ENCODE measurements at places on chromosomes 6 and 20.

- peak; percentile 18 for DNase-seq
These were observed 1.5 kb downstream of the NOL4L start for GRCh38 chr20:32583581-32584070.

- no peak for DNase-seq
These were observed 147.8 kb downstream of the PHACTR3 start for GRCh38 chr20:59752101-59752586.

- peak; percentile 27 for DNase-seq
These were observed 121.7 kb downstream of the BCAS1 start for GRCh38 chr20:53948383-53949318.

DNA sequence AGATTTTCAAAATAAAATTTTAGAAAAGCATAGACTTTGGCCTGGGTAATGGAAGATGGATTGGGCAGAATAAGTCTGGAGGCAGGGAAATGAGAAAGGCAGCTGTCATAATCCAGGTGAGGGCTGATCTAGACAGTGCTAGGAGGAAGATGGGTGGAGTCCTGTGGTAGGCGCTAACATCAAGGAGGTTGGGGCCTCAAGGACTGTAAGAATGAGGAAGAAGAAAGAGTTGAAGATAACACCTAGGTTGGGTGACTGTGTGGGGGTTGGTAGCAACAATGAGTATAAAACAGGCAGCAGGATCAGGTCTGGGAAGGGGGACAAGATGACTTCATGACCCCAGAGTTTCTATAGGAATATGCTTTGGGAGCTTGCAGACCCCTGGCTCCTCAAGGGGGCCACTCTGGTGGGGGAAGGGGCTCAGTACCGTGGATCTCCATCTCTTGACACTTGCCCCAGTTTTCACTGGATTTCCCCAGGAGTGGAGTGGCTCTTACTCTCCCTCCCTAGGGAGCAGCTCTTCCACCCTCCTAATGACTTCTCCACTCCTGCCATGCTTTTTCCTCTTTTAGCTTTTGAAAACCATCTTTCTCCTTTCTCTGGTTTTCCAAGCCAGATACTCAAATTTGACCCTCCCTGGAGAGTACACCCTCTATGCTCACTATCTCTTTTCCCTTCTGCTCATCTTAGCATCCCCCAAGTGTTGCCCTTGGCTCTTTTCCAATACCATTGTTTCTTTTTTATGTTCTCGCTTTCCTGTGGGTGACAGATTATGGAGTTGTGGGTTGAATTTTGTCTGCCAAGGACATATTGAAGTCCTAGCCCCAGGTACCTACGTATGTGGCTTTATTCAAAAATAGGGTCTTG, 14.8 kb downstream of the TRIM31 start:
- no peak for DNase-seq

- no peak for DNase-seq
These were observed 28.5 kb downstream of the SMOC2 start for GRCh38 chr6:168469521-168469920.

- DNase-seq, result no peak
These were observed 64.7 kb downstream of the TRAM2 start for GRCh38 chr6:52512199-52512598.

DNA sequence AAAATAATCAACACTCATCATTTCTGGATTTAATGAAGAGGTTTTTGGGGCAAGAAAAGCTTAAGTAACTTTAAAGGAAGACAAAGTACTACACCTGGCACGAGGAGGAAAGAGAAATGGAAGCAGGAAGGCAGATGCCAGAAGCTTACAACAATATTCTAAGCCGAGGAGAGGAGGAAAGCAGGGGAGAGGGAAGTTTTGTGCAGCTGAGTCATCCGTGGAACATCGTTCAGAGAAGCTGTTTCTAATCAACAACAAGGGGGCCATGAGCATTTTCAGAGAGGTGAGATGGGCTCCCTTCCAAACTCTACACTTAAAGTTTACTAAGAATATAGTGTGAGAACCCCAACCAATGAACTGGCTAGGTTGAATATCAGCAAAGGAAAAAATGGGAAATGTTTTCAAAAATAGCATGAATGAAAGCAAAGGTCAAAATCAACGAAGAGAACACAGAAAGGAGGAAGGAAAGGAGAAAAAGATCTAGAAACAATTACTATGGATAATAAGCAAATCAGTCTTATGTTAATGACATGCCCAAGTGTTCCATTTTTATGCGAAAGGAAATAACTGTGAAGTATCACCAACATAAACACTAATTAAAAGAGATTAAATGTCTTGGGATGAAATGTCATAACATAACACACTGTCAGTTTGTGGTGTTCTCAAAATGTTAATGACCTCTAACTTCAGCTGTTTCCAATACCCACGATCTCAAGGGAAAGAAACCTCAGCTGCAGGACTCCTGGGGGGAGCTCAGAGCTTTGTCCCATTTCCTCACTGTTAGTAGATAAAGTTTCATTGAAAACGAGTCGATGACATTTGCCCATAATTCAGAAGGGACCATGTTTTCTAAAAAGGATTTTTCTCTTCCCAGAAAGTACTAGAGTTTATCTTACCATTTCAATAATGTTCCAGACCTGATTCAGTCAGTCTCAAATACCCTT, 203.4 kb upstream of the STXBP5 start:
- no peak for DNase-seq

- DNase-seq, result no peak
These were observed 803 bp upstream of the ADGRG6 start for GRCh38 chr6:142300758-142301650.

GRCh38 chr6:94049001-94049400, 629.6 kb upstream of the EPHA7 start:
- no peak for DNase-seq

- DNase-seq, result no peak
These were observed 17.3 kb downstream of the VSTM2L start for GRCh38 chr20:37920270-37920669.

- DNase-seq, result no peak
These were observed 44.3 kb downstream of the CTCFL start for GRCh38 chr20:57480444-57481160.

Measured in activated CD4-positive, alpha-beta memory T cell treated with anti-CD3 and anti-CD28 coated beads, Interleukin-2, amount 10 ng/mL, durations not matched to agents 7 days and 5 days (primary cell).